ENCODE measurements at places on chromosomes 13 and 19.

- DNase-seq, result no peak
These were observed 168.4 kb downstream of the PCDH9 start for GRCh38 chr13:67061750-67062149.

DNA sequence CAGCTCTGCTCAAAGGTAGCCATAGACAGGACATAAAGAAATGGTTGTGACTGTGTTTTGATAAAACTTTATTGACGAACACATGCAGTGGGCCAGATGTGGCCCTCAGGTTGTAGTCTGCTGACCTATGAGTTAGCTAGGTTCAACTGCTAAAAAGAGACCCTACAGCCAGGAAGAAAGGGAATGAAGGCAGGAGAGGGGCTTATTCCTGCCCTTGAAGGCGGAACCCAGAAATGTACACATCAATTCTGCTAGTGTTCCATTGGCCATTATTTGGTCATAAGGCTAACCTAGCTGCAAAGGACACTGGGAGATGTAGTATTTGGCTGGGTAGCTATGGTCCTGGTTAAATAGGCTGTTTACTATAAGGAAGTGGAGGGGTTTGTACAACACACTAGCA is 18.0 kb downstream of the APBA3 start:
- DNase-seq, result no peak

DNA sequence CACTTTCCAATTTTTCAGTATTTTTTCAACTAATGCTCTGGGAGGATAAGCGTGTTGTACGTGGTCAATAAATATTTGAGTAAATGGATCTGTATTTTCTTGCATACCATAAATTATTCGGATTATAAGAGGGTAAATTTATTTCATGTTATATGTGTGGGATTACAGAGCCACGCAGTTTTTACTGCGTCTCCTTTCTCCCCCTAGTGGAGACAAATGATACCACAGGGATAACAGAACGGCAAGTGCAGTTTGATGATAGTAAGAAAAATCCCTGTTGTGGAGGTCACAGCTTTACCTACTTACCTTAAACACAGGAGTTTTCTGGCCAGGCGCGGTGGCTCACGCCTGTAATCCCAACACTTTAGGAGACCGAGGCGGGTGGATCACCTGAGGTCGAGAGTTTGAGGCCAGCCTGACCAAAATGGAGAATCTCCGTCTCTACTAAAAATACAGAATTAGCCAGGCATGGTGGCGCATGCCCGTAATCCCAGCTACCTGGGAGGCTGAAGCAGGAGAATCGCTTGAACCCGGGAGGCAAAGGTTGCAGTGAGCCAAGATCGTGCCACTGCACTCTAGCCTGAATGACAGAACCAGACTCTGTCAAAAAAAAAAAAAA is 16.8 kb downstream of the MBD3L2B start:
- DNase-seq, result no peak

- DNase-seq, result peak; percentile 35
These were observed 420 bp downstream of the ECH1 start for GRCh38 chr19:38831142-38831605.

- DNase-seq, result no peak
These were observed 345.7 kb downstream of the MTUS2 start for GRCh38 chr13:29165840-29166239.

- DNase-seq, result no peak
These were observed 753.9 kb downstream of the OLFM4 start for GRCh38 chr13:53782488-53782961.

- no peak for DNase-seq
These were observed 473 bp upstream of the CERS1 start for GRCh38 chr19:18896421-18896841.

DNA sequence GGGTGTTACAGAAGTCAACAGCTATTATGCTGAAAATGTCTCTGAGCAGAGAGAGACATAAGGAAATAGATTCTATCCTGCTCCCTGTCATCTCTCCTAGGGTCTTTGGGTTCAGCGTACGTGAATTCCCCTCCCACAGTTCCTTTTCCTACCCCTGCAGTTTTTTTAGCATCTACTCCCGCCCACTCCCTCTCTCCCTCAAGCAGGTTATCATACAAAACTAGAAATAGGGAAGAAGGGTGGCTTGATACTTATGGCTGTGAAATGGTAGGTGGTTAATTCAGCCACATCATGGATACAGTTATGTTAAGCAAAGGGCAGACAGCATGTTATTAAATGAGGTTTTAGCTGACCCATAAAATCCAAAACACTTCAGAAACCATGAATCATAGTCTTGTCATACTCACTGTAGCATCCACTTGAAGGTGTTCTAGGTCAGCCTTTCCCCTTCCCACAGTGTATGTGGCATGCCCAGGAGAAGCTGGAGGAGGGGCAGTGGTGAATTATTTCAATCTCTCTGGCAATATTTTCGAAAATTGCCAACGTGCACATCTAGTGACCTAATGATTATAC is 236.8 kb upstream of the SERP2 start:
- DNase-seq, result no peak

DNA sequence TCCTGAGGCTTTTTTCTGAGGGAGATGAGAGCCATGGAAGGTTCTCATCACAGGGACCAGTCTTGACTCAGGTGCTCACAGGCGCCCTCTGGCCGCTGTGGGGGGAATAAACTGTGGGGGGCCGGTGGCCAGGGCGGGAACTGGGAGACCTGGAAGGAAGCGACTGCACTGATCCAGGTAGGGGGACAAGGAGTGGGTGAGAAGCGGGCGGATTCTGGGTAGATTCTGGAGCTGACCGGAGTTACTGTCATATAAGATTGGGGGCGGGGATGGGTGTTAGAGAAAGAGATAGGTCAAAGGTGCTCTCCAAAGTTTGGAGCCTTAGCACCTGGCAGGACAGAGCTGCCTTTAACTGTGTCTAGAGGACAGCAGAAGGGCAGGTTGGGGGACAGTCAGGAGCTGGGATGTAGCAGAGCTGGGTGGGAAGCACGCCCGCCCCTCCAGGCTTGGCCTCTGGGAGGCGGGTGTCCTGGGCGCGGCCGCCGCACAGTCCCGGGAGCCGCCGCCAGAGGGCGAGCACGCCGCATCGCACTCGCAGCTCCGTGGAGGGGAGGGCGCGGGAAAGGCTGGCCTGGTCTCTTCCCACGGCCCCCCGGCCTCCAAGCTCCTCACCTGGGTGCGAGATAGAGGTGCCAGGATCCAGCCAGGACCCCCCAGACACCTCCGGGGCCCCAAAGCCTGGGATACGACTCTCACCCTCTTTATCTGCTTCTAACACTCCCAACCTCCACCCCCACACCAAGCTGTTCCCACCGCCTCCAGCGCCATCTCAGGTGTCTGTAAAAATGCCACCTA is 4.2 kb upstream of the DAND5 start:
- DNase-seq, result peak; percentile 88

DNA sequence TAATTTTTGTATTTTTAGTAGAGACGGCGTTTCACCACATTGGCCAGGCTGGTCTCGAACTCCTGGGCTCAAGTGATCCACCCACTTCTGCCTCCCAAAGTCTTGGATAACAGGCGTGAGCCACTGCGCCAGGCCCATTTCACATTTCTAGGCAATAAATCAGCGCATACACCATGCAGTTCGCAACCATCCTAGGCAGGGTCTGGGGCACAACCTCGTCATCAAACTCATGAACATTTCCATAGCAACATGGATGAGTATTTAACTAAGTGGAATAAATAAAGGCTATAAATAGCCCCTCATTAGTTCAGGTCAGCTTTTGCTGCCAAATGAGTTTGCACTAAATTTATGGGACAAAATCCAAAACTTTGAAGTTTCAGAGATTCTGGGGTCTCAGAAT is 8.2 kb downstream of the MEIS3 start:
- DNase-seq, result no peak

GRCh38 chr13:112073245-112074138 is 6.5 kb downstream of the SOX1 start:
- DNase-seq, result no peak

DNA sequence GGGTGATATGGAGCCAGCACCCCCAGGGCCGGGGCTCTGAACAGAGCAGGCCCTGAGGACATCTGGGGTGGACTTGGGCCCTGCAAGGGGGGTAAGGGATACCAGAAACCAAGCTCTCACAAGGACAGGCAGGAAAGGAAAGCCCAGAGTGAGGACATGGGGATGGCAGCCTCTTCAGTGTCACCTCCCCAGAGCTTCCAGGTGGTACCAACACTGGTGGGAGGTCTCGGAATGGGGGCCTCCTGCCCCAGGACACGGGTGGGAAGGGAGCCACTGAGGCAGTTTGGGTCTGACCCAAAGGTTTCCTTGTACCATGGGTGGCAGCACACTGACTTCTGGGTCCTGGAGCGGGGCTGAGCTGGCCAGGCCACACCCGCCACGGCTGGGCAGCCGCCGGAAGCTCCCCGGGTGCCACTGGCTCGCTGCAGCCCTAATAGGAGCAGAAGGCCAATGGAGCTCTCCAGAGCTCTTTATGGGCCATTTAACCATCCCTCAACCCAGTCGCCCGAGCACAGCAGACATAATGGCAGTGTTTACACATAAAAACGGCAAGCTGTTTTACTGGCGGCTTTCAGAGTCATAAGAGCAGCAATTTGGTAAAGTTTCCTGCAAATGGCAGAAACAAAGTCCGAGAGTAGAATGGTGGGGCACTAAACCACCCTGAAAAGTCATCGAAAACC is 59.3 kb downstream of the PEPD start:
- no peak for DNase-seq

- DNase-seq, result no peak
These were observed at the start of gene GPC6 for GRCh38 chr13:93226623-93227279. TSS of gene GPC6 (plus strand) at chr13:93226807.

DNA sequence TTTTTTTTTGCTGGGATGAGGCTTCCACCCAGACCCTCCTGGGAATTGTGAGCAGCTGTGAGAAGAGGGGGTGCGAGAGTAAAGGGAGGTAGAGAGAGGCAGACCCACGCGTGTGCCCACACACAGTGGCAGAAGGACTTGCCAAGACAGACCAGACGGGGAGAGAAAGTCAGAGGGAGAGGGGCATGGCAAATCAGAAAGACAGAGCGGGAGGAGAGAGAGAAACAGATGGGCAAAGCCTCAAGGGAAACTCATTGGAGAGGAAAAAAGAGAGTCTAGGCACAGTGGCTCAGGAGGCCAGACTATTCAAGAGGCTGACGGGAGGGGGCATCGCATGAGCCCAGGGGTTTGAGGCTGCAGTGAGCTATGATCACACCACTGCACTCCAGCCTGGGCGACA is 17.0 kb downstream of the CATSPERG start:
- no peak for DNase-seq

DNA sequence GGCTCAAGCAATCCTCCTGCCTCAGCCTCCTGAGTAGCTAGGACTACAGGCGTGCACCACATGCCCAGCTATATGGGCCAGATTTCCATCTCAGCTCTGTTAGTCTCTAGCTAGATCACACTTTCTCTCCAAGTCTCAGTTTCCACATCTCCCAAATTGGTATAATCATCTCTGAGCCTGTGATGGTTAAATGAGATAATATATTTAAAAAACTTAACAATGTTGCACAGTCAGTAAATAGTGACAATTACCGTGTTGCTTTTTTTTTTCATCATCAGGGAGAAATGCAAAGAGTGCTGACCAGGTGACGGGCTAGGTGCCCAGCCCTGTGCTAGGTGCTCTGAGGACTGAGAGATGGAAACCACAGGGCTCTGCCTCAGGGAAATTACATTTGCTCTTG is 36.9 kb upstream of the C19orf12 start:
- DNase-seq, result no peak

DNA sequence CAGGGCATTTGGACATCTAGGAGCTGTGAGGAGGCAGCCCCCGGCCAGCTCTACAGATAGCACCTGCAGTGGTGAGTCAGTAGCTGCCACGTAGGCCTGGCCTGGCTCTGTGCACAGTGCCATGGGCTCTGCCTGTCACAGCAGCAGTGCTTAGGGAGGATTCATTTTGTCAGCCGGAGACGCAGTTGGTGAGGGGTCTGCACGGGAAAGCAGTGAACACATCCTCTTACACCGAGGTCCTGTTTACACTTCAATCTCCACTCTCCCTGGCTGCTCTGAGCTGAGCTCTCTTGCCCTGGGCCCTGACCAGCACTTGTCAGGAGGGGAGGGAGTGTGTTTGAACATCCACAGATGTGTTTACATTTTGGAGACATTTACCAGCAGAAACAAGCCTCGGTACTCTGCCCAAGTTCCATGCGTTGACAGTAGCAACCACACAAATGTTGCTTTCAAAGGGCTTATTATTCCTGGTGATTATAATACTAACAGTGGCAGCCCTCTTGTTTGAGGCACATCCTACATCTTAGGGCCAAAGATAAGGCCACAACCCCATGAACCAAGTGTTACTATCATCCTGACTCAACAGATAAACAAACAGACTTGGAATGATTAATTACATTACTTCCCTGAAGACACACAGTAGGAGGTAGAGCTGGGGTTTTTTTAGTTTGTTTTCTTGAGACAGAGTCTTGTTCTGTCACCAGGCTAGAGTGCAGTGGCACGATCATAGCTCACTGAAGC is 148.9 kb downstream of the USP12 start:
- DNase-seq, result no peak

- DNase-seq, result no peak
These were observed 4.6 kb downstream of the PPP5C start for GRCh38 chr19:46351241-46352041.

- no peak for DNase-seq
These were observed 309.5 kb upstream of the SGCG start for GRCh38 chr13:22871231-22871630.

GRCh38 chr13:93372856-93373255 is 146.2 kb downstream of the GPC6 start:
- DNase-seq, result no peak
